ENCODE measurements at places on chromosomes 4 and X.

DNA sequence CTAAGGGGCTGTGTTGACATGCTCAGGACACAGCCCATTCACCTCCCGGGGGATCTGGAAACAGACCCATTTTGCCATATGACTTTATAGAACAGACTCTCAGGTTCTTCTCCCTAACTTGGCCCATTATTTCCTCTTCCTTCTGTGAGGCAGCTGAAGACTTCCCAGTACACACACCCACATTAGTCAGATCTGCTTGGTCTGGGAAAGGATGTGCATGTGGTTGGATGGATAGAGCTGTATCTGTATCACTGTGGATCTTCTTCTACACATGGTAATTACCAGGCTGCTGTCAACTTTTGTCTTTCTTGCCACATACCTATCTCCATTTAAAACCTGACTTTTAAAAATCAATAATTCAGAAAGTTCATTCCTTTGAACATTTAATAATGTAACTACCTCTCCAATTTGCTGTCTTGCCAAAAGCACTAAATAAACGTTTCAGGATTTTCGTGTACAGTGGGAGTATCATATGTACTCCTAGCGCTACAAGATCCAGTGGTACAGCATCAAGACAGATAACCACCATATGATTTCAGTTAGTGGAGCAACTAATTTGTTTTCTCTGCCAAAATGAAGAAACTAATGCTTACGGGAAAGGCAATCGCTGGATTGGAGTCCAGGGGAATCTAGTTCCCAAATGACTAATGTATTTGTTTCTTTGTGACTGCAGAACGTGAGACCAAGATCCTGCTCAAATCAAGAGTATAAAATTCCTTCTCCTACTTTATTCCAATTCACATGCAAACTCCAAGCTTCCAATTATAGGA, 134.1 kb upstream of the MAP3K15 start:
- DNase-seq: no peak

DNA sequence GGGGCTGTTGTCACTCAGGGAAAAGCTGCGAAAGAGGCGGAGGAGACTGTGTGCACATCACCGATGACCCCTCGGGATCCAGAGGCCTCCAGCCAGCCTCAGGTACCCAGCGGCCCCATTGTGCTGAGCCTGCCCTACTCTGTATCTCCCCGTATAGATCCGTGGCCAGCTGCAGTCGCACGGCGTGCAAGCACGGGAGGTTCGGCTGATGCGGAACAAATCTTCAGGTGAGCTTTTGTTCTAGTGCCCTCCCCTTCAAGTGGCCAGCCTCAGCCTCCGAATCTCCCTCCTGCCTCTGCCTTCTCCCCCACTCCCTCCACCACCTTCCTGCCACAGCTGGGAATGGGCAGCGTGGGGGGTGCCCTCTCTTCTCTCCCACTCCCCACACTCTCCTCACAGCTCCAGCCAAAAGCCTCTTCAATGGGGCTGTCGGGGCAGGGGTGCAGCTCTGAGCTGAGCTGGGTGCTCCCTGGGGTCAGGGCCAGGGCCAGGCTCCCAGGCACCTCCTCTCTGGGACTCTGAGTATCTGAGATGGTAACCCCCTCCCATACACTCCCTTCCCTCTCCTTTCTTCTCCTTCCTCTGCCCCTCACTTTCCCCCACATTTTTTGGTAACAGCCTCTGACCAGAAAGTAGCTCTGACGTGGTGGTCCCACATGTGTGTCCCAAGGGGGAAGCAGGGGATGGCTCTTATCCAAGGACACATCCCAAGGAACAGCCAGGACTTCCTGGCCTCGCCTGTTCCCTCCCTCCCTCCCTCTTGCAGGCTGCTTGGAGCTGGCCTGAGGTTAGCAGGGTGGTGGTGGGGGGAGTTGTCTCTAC, 20.4 kb upstream of the UBA1 start:
- peak; percentile 64 for DNase-seq

GRCh38 chr4:8662776-8663175, 70.2 kb downstream of the CPZ start:
- DNase-seq: no peak

DNA sequence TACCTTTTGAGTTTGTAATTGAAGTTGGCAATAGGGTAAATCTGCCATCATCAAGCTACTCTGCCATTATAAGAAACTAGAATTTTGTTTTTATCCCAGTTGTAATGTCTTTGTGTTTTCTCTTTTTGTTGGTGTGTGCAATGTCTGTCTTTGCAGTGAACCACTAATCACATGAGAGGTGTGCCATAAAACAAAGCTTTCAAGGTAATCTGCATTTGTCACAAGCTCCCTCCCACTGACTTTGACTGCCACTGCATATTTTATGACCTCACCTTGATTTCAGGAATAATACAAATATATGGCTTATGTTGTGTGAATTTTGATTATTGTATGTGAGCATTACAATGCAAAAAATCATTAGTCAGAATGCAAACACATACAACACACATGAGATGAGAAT, 9.0 kb upstream of the GBA3 start:
- no peak for DNase-seq

DNA sequence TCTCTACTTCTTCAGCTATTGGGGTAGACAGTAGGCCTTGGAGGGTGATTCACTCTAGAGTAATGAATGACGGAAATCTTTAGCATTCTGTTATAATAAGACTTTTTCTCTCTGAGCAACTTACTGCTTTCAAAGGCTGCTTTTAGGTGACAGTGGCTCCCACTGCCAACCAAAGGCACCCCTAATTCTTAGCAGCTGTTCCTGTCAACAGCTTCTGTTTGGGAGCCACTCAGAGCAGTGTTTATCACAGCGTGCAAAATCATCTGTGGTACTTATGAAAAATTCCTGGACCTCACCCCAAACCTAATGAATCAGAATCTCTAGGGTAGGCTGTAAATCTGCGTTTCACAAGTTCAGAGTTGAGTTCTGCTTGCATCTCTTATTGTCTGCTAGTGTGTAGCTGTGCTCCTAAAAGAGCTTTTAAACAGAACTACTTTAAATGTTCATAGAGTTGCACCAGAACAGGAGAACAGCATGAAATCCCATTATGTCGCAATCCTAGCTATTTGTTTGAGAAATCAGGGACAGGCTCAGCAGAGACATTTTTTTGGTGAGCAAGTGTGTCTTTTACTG, 52.8 kb upstream of the POU4F2 start:
- DNase-seq: no peak

DNA sequence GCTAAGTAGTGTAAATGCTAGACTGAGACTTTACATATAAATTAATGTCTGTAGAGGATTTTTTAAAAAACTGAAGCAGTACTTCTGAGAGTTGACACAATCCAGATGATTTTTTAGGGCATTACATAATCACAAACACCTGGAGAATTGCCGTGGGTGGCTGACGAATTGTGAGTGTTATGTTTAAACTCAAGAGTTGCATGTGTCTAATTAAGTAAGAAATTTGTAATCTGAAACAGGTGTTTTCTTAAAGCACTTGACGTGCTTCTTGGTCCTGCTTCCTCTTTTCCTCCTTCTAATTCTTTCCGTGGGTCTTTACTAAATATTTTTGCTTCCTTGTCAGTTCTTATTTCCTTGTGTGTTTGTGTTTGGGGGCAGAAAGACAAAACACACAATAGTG, 27.8 kb downstream of the PIR start:
- no peak for DNase-seq

DNA sequence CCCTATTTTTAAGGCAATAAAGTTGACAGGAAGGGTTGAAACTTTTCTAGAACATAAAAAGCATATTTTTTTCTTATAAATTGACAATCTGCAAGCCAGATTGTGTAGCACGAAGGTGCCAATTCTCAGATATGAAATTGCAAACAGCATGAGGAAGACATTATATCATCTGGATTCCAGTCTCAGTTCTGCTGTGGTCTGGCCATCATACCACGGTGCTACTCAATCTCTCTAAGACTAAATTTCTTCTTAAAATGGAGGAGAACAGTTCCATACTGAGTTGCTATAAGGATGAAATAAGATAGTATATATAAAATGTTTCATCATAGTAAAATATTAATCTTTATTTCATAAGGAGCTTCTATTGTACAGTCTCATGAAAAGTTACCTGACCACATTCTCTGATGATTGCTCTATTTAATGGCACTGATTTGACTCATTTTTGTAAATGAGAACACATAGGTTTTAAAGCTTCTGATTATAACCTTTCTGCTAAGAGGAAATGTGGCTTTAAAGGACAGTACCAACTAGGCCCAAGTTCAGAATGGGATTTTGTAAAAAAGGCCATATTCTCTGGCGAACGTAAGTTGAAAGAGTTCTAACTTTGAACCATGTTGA, 127.9 kb downstream of the SHROOM3 start:
- DNase-seq: no peak

- DNase-seq: no peak
Measured at GRCh38 chr4:99885063-99885664, 9.1 kb downstream of the LAMTOR3 start.

DNA sequence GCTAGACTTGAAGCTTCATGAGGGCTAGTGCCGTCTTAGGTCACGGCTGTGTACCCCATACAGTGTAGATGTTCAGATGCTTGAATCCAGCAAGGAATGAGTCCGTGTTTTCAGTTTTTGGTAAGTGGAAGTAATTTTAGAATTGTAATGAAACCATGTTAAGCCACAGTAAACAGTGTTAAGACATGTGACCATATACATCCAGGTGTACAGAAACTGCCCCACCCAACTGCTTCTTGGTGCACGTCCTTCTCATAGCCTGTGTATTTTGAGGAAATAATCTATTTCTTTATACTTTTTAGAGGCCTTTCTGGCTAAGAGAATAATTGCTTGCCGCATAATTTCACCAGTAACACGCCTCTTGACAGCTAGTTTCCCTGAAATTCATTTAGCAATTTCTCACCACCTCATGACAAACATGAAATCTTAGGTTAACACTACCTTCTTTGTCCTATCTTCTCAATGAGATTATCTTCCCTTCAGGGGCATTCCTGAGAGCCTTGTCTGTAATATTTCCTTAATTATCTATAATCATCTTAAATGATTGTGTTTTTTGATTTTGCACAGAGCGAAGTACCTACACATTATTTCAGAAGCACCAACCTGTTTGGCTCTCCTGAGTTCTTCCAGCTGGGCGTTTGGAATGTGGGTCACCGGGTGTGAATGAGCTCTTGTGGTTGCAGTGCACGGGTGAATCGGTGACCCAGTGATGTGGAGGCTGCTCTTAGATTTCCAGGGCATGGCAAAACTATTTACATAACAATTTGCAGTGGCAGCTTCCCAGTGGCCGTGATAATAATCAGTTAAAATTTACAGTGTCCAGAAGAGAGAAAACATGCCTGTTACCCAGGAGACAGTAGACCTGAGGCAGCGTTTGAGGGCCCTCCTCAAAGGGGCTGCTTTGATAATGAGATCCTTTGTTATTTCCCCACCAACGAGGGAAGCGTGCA, 50.2 kb upstream of the TADA2B start:
- no peak for DNase-seq

GRCh38 chr4:139267301-139267700, 12.7 kb downstream of the MGARP start:
- DNase-seq: no peak

DNA sequence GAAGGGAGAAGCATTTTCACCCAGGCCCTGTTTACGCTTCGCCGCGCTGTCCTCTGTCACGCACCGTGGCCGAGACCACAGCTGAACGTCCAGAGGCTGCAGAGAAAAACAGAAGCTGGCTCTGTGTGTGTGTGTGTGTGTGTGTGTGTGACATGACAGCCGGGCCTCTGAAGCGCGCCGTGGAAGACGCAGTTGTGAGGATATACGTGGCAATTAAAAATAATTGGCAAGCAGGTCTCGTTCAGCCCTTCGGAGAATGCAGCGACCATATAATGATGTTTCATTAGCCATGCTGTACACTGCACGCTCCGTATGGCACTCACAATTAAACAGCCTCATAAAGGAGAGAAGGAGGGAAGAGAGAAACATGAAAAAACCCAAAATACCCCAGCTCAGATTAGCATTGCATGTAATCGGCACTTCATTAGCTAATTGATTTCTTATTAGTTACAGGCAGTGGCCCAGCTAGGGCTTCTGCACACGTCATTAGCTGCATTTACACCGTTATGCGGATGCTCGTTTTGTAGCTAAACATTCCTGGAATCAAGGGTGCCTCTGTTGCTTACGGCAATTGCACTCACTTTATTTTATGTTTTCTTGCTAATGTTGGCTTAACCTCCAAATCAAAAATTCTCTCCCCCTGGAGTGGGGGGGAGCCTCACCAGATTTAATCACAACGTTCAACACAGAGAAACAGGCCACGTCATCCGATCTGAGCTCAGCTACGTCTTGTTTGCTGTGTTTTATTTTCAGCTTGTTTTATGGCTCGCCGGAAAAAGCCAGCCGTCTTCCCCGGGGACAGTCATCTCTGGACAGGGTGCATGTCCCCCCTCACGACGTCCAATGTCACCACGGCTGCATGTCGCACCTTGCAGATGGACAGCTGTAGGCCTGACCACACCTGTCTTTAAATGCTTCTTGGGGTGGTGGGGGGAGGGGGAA, 74.6 kb upstream of the SHOX start:
- DNase-seq: peak; percentile 58

GRCh38 chr4:112819729-112820128, 182.8 kb downstream of the LARP7 start:
- DNase-seq: no peak

- DNase-seq: no peak
Measured at GRCh38 chr4:172124656-172125308, 311.6 kb downstream of the GALNTL6 start.

GRCh38 chr4:19793831-19794230, 457.9 kb upstream of the SLIT2 start:
- no peak for DNase-seq

- no peak for DNase-seq
Measured at GRCh38 chr4:36358173-36358572, 76.8 kb downstream of the DTHD1 start.

DNA sequence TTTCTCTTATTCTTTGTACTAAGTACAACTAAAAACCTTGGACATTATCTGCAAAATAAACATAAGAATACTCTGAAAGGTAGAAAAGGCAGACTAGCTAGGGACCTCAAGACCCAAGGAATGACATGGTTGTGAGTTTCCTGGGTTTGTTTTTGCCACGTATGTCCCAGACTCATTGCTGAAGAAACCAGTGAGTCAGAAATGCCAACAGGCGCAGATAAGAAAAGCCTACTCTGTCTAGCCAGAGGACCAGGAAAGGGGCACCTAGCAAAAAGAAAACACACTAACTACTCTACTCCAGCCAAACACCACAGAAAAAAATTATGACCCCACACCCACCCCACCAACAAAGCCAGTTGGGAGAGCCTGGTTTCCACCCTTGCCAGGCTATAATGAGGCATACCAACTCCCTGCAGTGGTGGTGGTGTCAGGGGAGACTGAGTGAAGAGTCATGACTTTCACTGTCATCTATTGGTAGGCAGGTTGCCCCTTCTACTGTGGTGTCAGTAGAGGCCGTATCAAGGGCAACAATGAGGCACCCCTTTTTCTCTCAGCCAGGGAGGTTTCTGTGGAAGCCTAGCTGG, 10.9 kb downstream of the MTMR1 start:
- no peak for DNase-seq

GRCh38 chr4:69075061-69075792, 21.0 kb upstream of the UGT2B7 start:
- DNase-seq: no peak

- DNase-seq: no peak
Measured at GRCh38 chrX:111445485-111445884, 33.5 kb upstream of the DCX start.

DNA sequence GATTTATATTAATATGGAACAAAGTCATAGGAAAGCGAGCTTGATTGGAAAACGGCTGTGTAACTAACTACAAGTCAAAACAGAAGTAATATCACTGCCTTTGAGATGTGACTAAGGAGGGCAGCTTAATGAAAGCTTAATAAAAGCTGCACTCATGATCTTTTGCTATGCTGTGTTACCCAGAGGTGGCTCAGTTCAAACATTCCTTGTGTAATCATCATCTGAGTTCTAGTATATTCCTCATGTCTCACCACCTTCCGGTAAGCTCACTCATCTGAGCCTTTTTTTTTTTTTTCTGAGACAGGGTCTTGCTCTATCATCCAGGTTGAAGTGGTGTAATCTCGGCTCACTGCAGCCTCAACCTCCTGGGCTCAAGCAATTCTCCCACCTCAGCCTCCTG, 5.0 kb downstream of the GRPEL1 start:
- DNase-seq: no peak

Data from vagina (tissue), 2 donors.